ENCODE measurements at places on chromosomes 5 and 9.
A peak's percentile ranks its signal among the peaks of the same experiment; 100 is the strongest.

DNA sequence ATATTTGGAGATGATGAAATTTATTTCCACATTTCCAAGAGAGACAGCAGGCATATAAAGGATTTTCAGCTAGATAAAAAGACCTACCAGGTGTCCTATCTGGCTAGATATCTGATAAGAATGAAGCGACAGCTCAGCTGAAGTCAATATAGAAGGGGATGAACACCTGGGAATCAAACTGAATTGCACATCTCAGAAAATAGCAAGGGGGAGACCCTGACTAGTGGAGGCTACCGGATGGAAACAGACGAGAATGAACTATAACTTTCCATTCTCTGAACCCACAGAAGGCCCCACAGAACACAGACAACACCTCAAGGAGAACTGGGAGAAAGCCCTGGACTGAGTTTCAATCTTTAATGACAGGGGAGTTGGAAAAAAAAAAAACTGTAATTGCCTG is 51.1 kb downstream of the CPLANE1 start:
- no peak for DNase-seq

- no peak for DNase-seq
Measured at GRCh38 chr9:27441741-27442070, 82.4 kb upstream of the IFNK start.

DNA sequence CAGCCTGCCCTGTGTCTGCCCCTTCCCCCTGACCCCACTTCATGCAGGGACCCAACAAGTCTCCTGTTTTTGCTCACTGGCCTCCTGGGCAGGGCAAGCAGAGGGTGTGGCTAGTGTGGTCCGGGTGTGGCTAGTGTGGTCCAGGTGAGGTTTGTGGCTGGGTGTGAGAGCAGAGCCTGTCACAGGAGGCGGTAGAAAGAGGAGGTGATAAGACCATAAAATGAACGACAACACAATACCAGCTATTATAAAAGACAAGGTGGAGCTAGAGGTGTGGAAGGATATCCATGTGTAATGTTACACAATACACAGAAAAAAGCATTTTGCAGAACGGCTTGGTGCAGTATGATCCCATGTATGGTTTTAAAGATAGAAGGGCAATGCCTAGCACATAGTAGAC is 23.3 kb downstream of the SPRY4 start:
- DNase-seq = no peak

DNA sequence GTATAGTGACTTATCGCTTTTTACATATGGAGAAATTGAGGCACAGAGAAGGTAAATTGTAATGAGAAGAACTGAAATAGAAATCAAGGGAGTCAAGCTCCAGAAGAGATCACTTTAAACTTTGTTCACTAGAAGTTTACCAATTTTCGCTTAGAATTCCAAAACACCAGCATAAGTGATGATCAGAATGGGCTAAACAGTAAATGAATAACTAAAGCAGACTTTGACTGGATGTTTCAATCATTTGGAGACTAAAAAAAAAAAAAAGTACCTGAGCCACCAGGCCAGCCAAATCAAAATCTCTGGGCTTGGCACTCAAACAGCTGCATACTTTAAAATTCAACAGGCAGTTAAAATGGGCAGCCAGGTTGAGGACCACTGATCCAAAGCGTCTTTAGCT is 38.2 kb upstream of the FYB1 start:
- no peak for DNase-seq

- no peak for DNase-seq
Measured at GRCh38 chr5:88394536-88395175, 126.0 kb upstream of the TMEM161B start.

DNA sequence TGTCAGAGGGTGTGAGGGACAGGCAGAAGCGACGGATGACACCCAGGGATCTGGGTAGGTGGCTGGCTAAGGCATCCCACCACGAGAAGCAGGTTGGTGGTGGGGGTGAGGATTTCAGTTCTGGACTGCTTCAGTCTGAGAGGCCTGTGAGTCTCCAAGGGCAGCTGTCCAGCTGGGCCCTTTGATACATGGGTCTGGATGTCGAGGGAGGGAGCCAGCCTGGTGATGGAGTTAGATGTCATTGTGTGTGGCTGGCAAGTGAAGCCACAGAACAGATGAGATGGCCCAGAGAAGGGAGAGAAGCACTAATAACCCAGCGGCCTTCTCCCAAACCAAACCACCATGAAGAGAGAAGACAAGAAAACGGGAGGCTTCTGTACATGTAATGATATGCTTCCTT is 11.1 kb downstream of the MED27 start:
- DNase-seq = no peak

DNA sequence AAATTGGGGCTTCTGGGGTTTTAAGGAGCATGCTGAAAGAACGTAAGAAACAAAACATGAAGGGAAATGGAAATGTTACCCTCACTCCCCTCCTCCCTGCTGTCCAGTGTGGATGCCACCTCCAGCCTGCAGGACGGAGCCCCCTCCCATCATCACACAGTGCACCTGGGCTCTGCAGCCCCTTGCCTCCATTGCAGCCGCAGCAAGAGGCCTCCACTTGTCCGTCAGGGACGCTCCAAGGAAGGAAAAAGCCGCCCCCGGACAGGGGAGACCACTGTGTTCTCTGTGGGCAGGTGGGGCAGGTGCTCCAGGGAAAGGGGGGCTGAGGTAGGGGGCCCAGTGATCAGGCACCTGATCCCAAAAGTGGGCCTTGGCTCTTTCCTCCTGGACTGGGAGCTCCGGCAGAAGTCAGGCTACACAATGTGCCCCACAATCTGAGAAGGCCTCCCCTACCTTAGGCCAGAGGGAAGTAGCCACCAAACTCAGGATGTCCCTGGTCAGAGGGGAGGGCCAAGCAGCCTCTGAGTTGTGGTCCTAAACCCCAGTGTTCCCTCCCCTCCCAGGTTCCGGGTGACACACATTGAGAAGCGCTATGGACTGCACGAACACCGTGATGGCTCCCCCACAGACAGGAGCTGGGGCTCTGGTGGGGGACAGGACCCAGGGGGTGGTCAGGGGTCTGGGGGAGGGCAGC is 2.7 kb downstream of the RELL2 start:
- no peak for DNase-seq

GRCh38 chr9:137053944-137054931 is at the start of gene ENTPD2:
ENTPD2 (minus strand) TSS chr9:137054061; CDS start chr9:137053997, 64 bp downstream.
- DNase-seq = peak; percentile 50

DNA sequence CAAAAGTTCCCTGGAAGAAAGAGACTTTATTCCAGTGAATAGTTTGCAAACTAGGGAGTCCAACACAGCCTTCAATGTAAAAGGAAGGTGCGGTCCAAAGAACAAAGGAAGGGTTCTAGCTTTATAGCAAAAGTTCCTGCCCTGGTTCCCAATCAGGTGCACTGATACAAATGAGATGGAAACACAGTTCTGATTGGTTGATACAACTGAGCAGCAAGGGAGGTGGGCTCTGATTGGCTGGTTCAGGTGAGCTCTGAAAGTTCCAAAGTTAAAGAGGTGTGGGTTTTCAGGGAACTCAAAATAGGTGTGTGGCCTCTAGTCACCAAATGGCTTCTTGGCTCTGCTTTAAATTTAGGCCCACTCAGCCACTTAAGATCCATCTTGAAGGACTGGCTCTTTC is 43.1 kb downstream of the P4HA2 start:
- DNase-seq = no peak

- no peak for DNase-seq
Measured at GRCh38 chr5:140925806-140926442, at the start of gene PCDHAC1. PCDHAC1 (plus strand) TSS chr5:140926299; CDS start chr5:140926893, 594 bp downstream.

GRCh38 chr5:124752854-124753720 is 6.6 kb upstream of the ZNF608 start:
- no peak for DNase-seq

Data from aorta (tissue), 5 donors.